ENCODE measurements at places on chromosomes 5 and 9.

DNA sequence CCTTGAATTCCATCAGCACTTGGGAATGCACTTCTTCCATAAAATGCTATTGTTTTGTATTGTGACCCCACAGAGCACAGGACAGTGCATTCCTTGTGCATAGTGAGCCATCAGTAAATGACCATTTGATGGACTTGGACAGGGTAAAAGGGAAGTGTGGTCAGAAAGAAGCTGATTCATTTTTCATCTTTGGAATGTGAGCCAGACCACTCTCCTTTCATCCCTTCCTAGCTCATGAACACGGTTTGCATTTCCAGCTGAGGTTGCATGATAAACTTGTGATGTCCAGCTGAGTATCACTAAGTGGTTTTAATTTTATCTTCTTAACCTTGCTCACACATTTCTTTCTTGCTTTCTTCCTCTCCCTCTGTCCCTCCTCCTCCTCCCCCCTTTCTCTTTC lies 101.3 kb downstream of the NUDT12 start:
- no peak for DNase-seq

GRCh38 chr9:98038958-98039357 lies 17.6 kb upstream of the NANS start:
- DNase-seq, result no peak

DNA sequence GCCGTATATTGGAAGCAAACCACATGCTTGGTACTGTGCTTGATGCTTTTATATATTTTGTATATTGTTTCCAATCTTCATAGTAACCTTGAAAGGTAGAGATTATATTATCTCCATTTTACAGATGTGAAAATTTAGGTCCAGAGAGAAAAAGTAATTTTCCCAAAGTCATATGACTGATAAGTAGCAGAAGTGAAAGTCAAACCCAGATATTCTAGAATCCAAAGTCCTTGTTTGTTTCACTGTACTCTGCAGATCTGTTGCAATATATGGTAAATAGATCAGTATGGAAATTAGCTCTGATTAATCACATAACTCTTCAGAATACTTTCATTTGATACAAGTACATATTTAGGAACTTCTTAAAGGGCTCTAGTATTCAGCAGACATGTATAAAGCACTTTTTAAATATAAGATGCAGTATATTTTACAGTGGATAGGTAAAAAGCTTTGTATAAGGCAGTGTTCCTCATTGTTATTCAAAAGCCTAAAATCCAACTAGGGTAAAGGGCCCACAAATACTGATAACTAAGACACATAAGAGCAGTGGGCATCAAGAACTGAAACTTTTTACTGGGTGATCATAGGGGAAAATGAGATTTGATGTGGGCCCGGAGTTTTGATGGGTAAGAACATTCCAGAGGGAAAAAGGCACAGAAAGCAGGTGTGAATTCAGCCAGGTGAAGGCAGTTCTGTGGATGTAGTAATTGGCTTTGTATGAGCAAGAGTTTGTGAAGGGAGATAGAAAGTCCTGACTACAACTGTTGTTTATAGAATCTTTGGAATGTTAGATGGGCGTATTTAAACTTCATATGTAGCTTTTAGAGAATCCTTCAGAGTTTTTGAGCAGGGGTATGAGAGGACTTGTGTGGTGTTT lies 25.0 kb downstream of the NDFIP1 start:
- no peak for DNase-seq

DNA sequence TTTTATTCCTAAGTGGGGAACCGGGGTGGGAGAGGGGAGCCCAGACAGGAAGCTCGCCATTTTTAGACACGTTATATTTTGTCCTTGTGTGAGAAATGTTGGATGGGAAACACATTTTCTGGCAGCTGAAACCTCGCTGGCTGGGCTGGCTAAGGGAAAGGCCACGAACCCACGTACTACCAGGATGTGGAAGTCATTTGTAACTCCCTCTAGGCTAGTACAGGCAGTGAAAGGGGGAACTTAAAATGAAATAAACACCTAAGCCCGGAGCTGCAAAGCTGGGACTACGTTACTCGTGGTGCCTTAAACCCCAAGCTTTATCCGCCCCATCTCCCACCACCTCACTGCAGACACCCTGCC lies 42.5 kb downstream of the TMEM174 start:
- DNase-seq, result no peak

DNA sequence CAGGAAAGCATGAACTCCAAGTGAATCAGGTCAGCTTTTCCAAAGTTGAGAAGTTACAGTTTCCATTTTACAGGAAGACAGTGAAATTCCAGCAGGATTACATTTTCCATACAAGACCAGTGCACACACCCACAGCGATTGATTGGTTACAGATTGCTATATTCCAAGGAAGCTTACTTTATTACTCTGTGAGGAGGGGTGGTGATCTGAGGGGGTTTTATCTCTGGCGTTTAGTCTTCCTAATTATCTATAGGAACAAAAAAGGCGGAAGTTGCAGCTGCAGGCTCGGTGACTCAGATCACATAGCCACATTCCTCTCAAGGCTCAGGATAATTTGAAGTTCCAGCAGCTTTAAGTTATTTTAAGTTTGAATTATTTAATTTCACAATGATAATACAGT lies 450.4 kb upstream of the NMUR2 start:
- DNase-seq, result no peak

Data from stimulated activated naive CD4-positive, alpha-beta T cell (primary cell).